EL (cell line): ENCODE measurements at places on chromosomes 1 and 21.

DNA sequence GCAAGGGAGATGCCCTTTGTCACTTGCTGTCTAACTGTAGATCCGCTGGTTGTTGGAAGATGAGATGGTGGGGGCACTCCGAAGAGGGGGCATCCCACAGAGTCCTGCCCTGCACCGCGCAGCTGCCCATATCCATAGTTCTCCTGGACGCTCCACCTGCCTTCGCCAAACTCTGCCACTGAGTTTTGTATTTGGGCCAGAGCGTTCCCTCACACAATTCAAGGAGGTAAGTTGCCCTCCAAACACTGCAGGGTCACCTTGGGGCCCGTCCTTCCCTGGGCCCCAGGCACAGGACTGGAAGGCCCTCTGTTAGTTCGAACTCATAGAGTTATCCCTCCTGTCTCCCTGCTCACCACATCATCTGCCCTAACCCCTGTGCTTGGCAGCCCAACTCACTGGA, 22.1 kb downstream of the HYI start:
- no peak for DNase-seq

GRCh38 chr1:22816067-22816775, 105.6 kb downstream of the EPHB2 start:
- no peak for DNase-seq

GRCh38 chr1:161787355-161787754, 21.2 kb downstream of the ATF6 start:
- DNase-seq: no peak

GRCh38 chr1:206963119-206963712, 7.0 kb downstream of the FCAMR start:
- DNase-seq: no peak

DNA sequence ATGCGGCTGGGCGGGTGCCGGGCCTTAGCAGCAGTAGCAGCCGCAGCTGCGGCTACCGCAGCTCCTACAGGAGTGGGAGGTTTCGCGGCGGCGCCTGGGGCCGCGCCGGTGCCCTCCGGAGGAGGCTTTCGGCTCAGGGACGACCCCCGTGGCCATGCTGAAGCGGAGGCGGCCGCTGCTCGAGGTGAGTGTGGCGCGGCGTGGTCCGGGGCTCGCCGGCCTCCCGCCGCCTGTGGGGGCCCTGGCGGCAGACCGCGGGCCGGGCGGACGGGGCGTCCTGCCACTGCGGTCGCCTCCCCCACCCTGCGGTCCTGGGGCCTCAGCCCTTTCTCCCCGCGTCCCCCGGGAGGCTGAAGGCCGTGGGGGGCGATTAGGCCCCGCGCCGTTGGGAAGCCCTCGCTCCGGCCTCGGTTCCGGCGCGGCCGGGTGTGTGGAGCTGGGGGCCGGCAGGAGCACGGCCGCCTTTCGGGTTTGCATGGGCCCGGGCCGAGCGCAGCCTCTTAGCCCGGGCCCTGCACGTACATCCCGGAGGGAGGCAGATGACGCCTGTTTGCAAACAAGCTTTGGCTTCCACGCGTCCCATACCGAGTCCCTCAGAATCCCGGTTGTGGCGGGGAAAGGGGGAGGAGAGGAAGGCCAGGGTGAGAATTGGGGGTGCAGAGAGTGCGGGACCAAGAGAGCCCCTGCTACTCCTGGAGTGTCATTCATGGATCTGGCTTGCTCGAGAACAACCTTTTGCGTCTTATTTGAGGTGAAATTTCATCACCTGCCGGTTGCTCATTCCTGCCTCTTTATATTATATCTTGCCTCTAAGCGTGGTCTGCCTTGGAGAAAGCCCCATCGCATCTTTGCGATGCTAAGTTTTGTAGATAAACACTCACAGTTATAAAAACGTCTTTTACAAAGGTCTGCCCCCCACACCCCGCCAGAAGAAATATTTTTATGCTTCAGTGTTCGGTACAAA, 613 bp downstream of the ZFYVE9 start:
- DNase-seq: peak; percentile 67

- DNase-seq: no peak
These were observed 347.2 kb downstream of the MATN1 start for GRCh38 chr1:30376054-30376697.

DNA sequence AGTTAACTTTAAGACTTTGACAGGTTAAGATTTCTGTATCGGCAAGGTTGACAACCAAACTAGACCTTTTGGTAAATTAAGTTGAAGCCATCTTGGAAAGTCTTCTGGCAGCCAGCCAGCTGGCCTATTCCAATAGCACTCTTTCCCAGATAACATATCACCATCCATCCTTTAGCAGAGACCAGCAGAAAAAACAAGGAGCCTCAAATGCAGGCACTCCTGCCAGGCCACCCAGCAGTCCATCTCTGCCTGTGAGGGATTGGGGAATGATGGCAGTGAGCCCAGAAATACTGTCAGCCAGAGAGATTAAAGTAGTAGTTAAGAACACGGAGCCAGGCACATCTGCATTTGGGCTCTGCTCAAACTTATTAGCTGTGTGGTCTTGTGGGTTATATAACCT, 19.4 kb downstream of the ZBTB40 start:
- DNase-seq: peak; percentile 34

GRCh38 chr21:27555996-27556395, 589.1 kb upstream of the ADAMTS5 start:
- DNase-seq: peak; percentile 60

DNA sequence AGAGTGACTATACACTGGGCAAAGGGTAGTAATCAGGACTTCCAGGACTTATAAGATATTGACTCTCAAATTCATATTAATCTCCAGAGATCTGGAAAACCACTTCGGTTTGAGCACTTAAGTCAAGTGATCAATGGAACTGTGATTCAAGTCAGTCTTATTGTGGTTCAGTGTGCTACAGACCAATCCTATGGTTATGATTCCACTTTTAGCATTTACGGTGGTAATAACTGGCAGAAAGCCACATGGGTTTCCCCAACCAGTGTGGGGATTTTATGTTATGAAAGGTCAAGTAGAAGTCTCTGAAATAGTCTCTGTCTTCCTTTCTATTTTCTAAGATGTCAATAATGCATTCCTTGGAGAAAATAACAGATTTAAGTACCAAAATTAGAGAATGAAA, 151.3 kb upstream of the NEGR1 start:
- DNase-seq: no peak

- DNase-seq: peak; percentile 78
These were observed at the start of gene LRRC71 for GRCh38 chr1:156920233-156921052. Gene LRRC71, plus strand, starts transcription at chr1:156920632. Its CDS starts 172 bp downstream, at chr1:156920804.

- DNase-seq: no peak
These were observed 19.0 kb downstream of the BTG2 start for GRCh38 chr1:203324105-203325025.

GRCh38 chr1:66182551-66183178, 351.3 kb upstream of the SGIP1 start:
- DNase-seq: peak; percentile 81

DNA sequence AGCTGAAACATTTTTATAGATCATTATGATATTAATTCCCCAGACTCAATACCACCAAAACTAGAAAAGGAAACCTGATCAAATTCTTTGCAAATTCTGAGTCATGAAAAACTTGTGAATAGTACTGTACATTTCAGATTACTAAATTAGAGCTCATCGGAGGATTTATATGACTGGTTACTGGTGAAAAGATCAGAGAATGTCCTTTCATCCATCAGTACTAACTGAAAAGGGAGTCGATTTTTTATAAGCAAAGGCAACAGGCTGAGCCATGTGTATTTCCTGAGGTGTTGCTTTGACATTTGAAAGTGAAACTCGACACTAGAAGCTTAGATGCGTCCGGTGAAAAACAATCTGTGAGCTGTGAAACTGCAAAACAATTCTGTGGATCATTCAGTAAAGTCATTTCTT, 155.7 kb downstream of the TNFSF18 start:
- DNase-seq: peak; percentile 33

- no peak for DNase-seq
These were observed 25.7 kb downstream of the URB1 start for GRCh38 chr21:32367158-32367557.

GRCh38 chr21:28283641-28284490, 708.8 kb downstream of the LTN1 start:
- DNase-seq: peak; percentile 88

DNA sequence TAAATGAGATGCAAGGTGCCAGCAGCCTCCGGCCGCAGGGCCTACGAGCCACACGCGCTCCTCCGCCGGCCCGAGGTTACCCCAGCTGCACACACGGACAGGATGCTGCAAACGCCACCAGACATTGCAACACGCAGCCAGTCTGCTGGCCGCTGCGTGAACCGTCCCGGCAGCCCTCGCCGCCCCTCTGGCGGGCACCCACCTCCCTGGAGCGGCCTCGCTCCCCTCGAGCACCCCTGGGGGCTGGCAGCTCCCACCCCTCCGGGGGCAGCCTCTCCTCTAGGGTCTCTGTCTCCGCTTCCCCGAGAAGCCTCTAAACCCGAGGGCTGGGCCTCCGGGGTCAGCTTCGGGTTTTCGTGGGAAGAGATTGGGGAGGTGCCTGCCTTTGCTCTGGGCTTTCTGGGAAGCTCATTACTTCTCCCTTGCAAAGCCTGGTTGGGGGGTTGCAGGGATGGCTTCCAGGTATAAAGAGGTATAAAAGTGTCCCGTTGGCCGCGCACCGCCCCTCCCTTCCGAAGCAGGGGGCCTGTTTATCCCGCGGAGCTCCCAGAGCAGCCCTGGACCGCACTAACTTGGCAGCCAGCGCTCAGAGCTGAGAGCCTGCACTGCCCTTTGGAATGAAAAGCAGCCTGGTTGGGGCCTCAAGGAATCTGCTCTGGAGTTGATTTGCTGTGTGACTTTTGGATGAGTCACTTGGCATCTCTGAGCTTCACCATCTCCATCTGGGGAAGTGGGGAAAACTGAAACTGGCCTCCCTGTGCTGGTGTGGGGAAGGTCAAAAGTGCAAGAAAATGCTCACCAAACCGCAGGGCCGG, 21.8 kb downstream of the DHRS3 start:
- DNase-seq: peak; percentile 95

DNA sequence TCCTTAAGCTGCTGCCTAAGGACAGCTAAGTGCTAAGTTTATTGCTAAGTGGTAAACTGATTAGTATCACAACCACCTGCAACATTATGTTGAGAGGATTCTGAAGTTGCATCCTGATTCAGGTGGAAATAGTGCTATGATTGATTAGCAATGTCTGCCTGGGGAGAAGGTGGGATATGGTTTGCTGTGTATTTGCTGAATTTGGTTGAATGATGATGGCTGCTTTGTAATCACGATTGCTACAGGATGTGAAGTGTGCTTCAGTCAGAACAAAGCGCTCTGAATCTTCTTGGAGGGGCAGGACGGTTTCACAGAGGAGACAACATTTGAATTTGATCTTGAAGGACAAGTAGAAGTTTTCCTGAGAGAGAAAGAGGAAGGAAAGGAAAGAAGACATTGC, 226.0 kb downstream of the ST6GALNAC3 start:
- DNase-seq: no peak

DNA sequence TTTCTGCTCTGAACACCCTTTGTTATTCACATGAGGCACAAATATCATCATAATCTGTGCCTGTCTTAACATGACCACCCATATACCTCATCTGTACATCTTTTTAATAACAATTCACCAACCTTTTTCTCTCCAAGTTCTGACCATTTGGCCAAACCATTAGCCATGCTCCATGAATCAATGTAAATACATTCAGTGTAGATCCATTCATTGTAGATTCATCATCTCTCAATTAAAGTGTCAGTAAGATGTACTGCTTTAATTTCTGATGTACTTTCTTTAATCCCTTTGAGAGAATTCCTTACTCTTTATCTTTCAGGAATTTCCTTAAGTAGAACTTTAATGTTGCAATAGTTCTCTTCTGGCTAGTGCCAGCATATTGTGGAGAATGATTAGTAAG, 126.2 kb upstream of the LRRC7 start:
- no peak for DNase-seq

GRCh38 chr1:214452152-214452784, 99.1 kb downstream of the PTPN14 start:
- no peak for DNase-seq

DNA sequence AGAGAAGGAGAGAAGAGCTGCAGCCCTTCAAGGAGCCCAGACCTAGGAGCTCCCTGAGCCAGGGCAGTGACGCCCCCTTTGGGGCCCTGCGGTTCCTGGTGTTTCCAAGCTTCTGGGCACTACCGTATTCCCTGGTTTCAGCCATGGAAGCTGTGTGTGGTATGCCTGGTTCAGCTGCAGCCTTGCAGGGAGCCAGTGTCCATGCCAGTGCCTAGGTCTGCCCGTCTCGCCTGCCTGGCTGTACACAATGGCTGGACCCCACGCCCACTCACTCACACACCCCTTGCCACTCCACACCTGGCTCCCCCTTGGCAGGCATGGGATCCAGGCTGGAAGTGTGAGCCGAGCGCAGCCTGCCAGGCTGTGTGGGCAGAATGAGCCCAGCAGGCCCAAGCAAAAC, 87.7 kb downstream of the ADARB1 start:
- DNase-seq: no peak

DNA sequence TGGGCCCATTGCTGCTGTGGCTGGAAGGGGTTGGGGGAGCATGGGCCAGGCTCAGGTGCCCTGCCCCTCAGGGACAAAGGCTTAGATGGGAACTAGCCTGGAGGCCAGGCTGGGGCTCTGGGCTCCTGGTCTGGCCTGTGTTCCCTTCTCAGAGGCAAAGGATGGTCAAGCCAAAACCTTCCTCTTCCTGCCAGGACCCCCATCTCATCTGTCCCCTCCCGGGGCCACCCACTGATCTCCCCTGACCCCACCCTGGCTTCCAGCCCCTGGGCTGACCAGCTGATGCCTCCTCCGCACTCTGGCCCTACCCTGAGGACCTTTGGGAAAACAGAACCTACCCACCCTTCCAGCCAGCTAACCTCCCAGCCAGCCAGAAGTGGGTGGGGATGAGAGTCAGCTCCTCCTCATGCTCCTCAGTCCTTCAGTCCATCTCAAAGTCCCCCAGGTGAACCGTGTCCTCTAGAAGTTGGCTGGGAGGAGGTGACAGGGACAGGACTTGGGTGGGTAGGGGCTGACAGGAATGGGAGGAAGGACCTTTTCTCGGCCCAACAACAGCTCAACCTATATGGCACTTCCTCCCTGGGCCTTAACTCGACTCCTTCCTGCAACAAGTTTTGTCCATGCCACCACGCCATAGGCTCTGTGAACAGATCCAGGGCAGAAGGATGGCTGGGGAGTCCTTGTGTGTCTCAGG, 7.5 kb downstream of the PEAR1 start:
- DNase-seq: no peak

DNA sequence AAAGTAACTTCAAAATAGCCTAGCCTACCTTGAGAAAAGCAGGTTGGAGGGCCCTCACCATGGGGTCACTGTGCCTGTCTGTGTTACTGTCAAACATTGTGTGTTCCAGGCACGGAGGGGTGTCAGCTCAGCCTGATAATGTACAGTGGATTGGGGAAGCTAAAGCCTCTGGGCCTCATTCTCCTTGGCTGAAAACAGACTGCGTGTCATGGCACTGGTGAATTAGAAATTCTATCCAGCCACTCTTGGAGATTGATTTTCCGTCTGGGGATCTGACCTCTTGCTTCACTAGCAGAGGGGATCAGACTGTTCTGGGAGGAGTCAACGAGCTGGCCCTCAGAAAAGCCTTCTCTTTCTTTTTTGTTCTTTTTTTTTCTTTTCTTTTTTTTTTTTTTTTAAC, 123.5 kb upstream of the HOOK1 start:
- no peak for DNase-seq

DNA sequence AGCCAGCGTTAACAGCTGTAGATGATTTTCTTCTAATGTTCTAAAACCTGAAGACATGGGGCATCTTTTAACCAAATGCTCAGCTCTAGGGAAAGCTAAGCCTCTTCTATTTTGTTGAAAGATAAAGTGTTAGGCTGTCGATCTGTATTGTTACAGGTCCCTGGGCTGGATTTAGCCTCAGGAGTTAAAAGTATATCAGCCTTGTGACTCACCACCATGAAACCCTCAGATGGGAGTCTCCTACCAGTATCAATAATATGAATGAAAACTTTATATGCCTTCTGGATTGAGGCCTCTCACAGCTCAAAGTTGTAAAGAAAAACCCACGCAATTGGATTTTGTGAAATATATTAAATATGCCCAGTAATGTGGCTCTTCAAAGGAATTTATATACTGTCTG, 231.6 kb downstream of the FGGY start:
- DNase-seq: no peak
